ENCODE measurements at places on chromosomes 1 and 21. TPM values are rescaled to one million over a fixed set of nuclear protein-coding genes. Genes with fewer than 3 reads are reported as not detected.

GRCh38 chr1:70033266-70033873 is 172.0 kb downstream of the LRRC40 start:
- DNase-seq: no peak

DNA sequence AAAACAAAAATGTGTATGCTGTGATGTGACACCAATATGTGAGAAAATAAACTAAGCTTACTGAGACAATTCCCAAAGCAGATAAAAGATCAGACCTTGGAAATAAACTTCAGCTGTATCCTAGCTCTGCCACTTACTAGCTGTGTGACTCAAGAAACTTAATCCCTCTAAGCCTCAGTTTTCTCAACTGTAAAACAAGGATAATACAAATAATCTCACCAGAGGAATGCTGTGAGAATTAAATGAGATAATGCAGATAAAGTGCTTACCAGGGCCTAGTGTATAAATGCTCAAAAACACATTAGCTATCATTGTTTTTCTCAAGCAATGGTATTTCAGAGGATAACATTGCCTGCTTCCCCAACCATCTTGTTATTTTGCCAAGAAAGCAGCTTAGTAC is 2.1 kb downstream of the HEATR1 start:
- no peak for DNase-seq

The RUNX1 gene
- total RNA-seq: 62.2 TPM

DNA sequence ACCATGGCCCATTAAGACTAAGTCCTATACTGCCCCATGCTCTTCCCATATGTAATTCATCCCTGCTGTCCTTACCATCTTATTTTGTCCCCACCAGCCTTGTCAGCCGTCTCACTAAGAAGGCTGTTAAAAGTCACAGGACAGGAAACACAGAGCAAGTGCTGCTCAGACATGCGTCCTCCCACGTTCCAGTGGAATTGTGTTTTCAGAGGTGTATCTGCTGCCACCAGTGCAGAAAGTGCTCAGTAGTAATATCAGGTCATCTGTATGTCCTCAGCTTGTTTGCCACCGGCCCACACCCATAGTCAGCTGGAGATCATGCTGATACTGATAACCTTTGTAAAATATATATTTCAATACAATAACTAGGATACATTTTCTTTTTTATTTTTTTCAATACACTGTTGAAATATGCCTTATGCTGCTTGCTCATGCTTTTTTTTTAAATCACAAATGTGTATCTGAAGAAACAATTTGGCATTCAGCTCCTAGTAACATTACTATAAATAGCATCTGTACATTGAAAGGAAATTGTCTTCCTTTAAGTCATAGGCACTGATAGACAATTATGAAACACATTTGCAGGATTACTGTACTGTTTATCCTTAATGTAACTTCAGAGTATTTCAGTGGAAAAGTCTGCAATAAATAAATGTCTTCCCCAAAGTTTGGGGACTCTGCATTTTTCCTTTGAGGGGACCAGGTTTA is 156.9 kb downstream of the EDEM3 start:
- DNase-seq: no peak

GRCh38 chr1:225479341-225479740 is 51.5 kb upstream of the LBR start:
- DNase-seq: no peak

DNA sequence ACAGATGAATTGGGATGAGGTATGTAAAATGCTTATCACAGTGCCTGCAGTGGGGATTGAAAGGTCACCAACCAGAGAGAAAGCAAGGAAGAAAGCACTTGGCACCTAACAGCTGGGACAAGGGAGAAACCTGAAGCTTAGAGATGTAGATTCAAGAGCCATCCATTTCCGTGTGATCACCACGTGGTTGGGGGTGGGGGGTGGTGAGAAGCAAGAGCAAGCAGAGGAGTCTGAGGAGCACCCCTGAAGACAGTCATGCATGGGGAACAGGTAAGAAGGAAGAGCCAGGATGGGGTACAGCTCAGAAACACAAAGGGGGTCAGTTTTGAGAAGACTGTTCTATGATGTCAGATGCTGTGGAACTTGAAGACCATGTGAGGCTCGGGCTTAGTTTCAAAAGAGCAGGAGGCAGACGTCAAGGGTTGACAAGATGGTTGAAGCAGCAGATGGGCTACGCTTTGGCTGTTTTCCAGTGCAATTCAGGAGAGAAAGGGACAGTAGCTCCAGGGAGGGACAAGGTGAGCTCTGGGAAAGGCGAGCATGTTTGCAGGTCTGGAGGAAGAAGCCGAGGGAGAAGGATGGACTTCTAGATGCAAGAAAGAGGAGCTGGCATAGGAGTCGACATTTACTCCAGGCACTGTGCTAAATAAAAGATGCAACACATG is 17.4 kb downstream of the KANK4 start:
- no peak for DNase-seq

- DNase-seq: no peak
Observed at GRCh38 chr1:94734963-94735901, 84.9 kb upstream of the SLC44A3 start.

Measured in upper lobe of left lung (tissue), 6 donors.